ENCODE measurements at places on chromosomes 2 and 18. TPM values are rescaled to one million over a fixed set of nuclear protein-coding genes. Genes with fewer than 3 reads are reported as not detected.

The RBM43 gene
- 9.4 TPM for total RNA-seq

The MEIS1 gene
- 48.0 TPM for total RNA-seq

The DPYSL5 gene
- total RNA-seq = not detected

The CYBRD1 gene
- total RNA-seq = 313 TPM

The SP100 gene
- 156 TPM for total RNA-seq

The TTL gene
- total RNA-seq = 45.4 TPM

The UGT1A10 gene
- total RNA-seq = not detected

The SKA1 gene
- total RNA-seq = 0.52 TPM

The CD28 gene
- 2.5 TPM for total RNA-seq

The KCNJ3 gene
- total RNA-seq = not detected

DNA sequence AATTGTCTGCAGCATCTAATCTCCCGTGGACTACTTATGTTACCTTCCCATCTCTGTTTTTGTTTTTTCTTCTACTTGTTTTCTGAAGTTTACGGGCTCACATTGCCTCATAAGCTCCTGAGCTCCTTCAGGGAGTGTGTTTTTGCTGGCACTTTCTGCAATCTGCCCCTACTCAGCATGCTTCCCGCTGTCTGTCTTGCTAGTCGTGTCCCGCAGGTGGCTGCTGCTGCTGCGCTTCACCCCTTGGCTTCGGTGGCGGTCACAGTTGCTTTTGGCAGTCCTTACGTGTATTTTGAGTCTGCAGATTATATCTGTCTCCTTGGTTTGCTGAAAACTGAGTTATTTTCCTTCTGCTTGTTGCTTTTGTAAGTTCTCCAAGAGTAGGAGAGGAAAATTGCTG, 37.3 kb downstream of the FER1L5 start:
- no peak for DNase-seq

DNA sequence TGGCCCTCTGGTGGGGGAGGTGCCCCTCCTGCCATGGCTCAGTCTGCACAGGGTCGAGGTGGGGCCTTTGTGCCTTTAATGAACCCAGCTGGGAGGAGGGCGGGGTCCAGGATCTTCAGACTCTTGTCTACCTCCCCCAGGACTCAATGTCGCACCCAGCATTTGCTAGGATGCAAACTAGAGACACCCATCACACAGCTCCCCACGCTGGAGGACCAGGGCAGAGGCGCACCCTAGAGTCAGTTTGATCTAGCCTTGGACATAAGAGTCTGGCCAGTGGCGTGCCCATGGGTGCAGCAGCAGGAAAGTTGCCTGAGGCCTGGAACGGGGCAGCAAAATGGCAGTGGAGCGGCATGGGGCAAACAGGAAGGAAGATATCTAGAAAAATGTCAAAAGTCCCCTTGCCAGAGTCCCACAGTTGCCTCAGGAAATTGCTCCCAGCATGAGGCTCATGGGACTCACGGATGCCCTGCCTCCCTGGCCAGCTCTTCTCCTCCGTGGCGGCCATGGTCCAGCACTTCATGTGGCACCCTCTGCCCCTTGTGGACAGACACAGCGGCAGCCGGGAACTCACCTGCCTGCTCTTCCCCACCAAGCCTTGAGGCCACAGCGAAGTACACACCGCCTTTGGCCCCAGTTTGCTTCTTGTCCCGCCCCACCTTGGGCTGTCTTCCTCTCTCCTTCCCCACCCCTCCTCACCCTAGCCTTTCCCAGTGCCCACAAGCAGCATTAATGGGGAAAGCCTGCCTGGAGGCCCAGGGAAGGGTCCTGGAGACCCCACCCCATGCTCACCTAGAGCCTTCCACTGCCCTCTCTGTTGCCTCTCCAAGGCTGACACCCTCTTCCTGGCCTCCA, 17.7 kb downstream of the SH2D6 start:
- DNase-seq = no peak

DNA sequence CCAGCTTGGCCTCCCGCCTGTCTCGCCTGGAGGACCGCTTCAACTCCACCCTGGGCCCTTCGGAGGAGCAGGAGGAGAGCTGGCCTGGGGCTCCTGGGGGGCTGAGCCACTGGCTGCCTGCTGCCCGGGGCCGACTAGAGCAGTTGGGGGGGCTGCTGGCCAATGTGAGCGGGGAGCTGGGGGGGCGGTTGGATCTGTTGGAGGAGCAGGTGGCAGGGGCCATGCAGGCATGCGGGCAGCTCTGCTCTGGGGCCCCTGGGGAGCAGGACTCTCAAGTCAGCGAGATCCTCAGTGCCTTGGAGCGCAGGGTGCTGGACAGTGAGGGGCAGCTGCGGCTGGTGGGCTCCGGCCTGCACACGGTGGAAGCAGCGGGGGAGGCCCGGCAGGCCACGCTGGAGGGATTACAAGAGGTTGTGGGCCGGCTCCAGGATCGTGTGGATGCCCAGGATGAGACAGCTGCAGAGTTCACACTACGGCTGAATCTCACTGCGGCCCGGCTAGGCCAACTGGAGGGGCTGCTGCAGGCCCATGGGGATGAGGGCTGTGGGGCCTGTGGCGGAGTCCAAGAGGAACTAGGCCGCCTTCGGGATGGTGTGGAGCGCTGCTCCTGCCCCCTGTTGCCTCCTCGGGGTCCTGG, 3.7 kb upstream of the KHK start:
- DNase-seq = no peak

GRCh38 chr2:11962707-11963328, 216.4 kb downstream of the LPIN1 start:
- no peak for DNase-seq

DNA sequence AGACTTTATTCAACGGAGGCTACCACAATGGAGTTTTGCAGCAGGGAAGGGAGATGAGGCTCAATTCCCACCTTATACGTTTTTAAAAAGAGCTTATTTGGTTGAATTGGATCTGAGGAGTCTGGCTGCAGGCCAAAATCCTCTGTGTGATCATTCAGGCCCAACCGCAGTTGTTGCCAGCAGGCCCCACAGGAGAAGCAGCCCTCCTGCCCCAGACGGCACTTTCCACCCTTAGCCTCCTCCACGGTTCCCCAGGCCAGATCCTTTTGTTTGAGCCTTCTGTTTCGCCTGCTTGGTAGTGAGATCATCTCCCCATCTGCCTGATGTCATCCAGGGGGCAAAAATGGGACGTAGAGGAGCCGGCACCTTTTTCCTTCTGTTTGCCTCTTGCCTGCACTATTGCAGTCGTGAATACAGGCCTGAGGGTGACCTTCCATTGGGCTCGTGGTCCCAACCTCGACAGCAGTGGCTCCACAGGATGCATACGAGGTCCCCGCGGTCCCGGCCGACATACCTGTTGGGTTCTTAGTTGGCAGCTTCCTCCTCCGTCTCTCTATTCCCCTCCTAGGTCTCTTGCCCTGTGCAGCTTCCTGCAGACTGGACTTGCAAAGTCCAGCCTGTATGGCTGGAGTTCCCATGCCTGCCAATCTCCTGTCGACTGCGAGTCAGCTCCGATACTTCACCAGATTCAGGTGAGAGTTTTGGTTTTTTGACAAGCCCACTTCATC, 9.3 kb upstream of the GPR35 start:
- peak; percentile 36 for DNase-seq

DNA sequence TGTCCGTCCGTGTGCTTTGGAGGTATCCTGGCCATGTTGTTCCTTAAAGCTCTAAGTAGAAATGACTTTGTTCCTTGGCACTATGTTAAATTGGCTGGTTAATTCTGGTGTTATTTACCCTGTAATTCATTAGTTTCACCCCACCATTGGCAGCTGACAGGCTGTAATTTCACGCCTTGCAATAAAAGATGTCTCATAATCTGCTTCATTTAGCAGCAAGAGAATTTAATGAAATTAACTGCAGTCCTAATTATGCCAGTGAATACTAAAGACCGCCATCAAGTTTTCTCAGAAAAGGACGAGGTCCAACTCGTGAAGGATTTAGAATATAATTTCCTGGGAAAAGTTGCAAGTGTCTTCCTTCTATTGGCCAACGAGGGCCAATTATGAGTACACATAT, 319.2 kb downstream of the GBX2 start:
- no peak for DNase-seq

GRCh38 chr2:239540174-239540573, 139.4 kb upstream of the HDAC4 start:
- peak; percentile 37 for DNase-seq

- no peak for DNase-seq
Measured at GRCh38 chr2:226477221-226478108, 322.2 kb downstream of the IRS1 start.

DNA sequence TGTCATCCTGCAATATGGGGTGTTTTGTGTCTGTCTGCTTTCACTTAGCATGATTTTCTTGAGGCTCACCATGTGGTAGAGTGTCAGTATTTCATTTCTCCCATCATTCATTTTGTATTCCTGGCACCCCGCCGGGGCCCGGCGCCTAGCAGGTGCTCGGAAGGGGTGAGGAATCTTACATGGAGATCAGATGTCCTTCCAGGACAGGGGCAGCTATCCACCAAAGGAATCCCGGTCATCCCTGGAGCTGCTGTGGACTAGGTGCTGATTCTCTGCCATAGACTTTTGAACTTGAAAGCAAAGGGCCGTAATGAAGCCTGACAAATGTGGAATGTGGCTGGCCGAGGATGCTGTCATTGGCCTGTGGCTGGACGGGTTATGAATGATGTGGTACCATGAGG, 2.4 kb downstream of the PRELID3A start:
- DNase-seq = no peak

GRCh38 chr18:23226930-23227725, 91.8 kb downstream of the CABLES1 start:
- DNase-seq = no peak

DNA sequence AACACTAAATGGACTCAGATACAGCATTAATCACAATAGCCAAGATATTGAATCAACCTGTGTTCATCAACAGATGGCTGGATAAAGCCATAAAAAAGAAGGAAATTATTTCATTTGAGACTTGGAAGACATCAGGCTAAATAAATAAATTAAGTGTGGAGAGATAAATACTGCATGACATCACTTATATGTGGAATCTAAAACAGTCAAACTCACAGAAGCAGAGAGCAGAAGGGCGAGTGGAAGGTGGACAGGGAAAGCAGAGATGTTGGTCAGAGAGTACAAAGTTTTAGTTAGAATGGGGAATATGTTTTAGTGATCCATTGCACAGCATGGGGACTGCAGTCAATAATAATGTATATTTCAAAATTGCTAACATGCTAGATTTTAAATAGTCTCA, 207.2 kb downstream of the VAPA start:
- DNase-seq = no peak

- DNase-seq = no peak
Measured at GRCh38 chr2:21420553-21421335, 297.0 kb downstream of the TDRD15 start.

DNA sequence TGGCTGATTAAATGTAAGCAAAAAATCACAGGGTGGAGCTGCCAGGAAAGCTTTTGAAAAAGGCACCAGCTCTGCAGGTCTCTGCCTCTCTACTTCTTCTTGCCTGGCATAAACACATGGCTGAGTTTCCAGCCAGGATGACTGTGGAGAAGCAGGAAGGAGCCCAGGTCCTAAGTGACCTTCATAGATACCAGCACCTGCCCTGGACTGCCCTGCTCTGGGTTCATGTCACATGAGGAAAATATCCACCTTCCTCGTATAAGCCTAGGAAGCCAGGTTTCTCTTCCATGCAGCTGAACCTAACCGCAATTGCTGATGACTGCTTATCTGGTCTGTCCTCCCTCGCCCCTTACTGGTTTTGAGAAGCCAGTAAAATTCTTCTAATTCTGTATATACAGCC, 47.8 kb upstream of the CREB1 start:
- DNase-seq = no peak

- DNase-seq = no peak
Measured at GRCh38 chr2:130920415-130921163, 83.9 kb downstream of the ARHGEF4 start.

- peak; percentile 63 for DNase-seq
Measured at GRCh38 chr2:197306696-197307040, 3.9 kb downstream of the ANKRD44 start.

DNA sequence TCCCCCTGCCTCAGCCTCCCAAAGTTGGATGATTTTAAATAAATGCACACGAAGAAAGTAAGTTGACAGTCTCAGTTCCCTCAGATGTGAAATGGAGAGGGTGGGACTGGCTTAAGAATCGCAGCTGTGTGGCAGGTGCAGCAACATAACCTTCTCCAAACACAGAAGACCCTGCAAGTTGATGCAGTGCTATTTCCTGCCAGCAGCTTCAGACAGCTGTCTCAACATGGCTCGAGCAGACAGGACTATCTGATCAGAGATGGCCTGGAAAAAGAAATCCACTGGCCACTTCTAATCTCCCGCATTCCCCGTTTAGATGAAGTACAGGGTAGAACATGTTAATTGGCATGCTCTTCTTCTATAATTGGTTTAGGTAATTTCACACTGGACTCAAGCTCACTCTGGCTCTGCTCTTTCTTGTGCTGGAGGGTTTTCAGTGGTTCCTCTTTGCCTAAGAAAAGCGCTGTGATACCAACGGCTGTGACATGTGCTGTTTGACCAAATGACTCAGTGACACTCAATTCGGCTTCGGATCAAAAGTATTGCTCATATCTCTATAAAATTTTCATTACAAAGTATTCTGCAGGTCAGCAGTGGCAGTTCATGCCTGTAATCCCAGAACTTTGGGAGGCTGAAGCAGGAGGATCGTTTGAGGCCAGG, 40.2 kb downstream of the MYOM1 start:
- no peak for DNase-seq

DNA sequence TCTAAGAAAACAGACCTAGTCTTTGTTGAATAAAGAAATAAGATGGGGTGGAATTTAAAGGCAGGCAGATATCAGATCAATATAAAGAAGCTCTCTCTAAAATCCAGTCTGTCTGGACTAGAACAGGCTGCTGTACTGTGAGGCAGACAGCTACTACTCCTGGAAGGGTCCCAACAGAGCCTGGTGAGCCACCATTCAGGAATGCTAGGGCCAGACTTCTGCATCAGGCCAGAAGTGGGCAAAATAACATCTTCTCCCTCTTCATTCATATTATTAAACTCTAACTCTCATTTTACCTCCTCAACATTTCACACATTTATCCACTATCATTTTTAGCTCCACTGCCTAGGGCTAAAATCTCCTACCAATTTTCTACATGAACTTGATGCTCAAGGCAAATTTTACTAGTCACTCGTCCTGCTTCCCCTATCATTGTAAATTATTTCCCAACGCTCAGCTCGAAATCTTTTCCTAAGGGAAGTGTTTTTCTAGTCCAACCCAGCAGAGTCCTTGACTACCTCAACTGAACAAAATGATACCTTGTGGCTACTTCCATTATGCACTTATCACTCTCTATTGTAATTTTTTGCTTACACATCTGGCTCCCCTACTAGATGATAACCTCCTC, 45.2 kb upstream of the GLS start:
- DNase-seq = no peak

DNA sequence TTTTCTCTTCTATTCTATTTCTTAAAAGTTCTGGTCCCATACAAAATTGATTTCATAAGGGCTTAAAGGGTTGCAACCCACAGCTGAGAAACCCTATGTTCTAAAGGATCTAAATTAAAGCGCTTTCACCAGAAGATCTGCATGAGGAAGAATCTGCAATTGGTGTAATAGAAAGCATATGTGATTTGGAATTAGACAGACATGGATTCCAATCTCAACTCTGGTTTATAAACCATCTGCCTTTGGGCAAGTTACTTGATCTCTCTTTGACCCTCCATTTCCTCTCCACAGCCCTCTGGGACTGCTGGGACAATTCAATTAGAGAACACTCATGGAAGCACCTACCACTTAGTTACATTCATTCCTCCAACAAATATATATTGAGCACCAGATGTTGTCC, 178.7 kb downstream of the ANTXR1 start:
- no peak for DNase-seq

All from upper lobe of right lung (tissue), 1 donor.